ENCODE measurements at places on chromosomes 3 and 15.

- DNase-seq = no peak
Observed at GRCh38 chr3:33786565-33787327, 11.7 kb upstream of the PDCD6IP start.

DNA sequence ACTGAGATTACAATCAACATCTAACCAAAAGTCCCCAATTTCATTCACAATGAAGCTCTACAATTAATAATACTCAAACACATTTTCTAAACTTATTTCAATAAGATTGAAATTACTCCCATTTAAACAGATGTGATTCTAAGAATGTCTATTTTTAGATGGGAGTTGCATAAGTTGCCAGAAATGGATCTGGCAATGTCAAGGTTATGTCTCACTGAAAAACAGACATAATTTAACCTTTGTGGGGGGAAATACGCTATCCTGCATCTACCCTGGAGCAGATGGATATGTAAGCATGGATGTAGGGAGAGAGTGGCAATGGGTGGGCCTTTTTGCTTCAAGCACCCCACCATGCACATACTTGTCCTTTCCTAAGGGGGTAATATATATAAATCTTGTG lies 6.7 kb upstream of the EIF1B start:
- no peak for DNase-seq

DNA sequence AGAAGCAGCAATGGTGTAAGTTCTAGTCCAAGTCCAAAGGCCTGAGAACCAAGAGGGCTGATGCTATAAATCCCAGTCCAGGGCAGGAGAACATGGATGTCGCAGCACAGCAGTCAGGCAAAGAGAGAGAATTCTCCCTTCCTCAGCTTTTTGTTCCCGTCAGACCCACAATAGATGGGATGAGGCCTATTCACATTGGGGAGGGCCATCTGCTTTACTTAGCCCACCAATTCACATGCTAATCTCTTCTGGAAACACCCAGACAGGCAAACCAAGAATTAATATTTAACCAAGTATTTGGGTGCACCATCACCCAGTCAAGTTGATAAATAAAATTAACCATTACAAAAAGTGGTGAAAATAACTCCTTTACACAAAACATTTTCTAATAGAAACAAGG lies 511.7 kb upstream of the UBE2E2 start:
- no peak for DNase-seq

DNA sequence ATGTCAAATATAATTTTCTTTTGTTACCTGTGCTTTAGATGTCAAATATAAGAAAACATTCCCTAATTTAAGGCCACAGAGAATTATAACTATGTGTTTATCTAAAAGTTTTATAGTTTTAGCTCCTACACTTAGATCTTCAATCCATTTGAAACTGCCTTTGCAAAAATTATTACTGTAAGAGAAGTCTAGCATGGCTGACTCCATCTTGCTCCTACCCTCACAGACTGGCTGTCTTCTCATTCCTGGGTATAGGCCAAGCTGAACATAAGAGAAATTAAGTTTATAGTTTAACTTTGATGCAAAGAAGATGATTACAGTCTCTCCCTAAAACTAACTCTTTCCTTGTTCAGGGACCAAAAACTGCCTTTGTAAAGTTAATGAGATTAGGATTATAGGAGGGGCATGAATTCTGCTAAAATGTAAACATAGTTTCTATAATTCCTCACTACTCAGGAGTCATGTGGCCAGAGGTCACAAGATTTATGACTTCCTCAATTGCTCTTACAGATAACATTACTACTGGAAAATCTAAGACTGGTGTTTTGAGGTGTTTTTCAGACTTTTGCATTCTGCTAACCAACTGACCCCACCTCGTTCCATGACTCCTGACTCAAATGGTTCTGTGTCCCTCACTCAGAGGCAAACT lies 184.0 kb downstream of the BCHE start:
- no peak for DNase-seq

DNA sequence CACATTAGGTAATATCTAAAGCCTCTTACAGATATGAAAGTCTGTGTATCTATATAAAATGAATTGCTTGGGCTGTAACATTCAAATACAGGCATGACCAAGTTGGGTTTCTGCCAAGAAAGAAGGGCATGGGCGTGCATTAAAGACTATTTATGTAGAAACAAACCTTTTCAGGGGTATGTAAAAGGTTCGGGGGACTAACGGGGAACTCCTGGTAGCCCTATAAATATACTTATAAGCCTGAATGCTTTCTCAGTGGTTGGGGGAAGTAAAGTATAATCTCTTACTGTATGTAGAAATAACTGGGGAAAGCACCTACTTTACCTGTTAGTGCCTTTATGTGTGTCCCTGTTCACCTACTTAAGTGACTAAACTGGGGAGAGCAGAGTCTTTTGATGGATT lies 154.5 kb upstream of the TBL1XR1 start:
- no peak for DNase-seq

DNA sequence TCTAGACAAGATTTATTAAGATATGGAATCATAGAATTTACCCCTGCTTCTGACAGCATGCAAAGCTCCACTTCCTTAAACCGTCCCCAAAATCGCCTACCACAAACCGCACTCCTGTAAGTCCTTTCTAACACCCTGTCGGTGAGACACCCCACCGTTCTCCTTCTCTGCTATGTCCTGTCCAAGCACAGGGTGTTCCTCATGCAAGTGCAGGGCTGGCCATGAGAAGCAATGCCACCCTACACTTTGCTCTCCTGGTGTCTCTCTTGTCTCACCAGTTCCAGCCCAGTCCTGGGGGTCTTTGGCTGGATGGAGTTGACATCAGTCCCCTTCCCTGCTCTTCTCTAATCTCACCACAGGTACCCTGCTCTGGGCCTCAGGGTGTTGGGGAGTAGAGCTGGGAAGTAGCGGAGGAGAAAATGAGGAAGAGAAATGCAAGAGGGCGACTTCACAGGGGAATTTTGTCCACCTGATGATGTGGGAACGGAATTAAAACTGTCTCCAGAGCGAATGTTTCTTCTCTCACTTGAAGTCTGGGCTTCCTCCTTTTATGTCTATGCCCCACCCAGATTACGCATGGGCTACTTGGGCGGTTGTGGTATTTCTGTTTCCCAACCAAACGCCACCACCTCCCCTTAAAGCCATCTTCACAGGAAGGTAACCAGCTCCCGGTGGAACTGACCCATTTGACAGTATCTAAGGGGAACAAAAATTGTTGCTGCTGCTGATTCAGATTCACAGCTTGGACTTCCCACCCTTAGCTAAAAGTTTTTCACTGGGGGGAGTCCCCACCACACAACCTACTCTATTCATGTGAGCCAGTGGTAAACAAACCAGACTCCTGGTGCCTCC lies 49.9 kb downstream of the CASR start:
- no peak for DNase-seq

DNA sequence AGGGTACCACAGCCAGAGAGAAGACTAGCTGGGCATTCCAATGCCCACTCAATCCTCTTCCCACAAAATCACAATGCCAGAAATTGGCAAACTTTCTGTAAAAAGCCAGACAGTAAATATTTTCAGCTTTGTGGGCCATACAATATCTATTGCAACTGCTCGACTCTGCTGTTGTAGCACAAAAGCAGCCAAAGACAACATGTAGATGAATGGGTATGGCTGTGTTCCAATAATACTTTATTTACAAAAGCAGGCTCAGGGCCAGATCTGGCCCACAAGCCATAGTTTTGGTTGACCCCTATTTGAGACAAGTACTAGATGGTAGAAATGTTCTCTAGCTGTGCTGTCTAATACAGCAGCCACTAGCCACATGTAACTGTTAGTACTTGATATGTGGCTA lies 330.9 kb downstream of the ERC2 start:
- DNase-seq = no peak

- DNase-seq = no peak
Observed at GRCh38 chr3:106619-107018, 89.9 kb upstream of the CHL1 start.

- DNase-seq = peak; percentile 29
Observed at GRCh38 chr15:58864602-58865424, 68.7 kb downstream of the SLTM start.
